Right lobe of liver (tissue), 6 donors: ENCODE measurements at places on chromosomes 16 and 17.
A peak's percentile ranks its signal among the peaks of the same experiment; 100 is the strongest.

- DNase-seq: no peak
Measured at GRCh38 chr17:76405967-76406647, 21.7 kb downstream of the SPHK1 start.

GRCh38 chr17:17508019-17508535 is 11.9 kb upstream of the RASD1 start:
- DNase-seq: peak; percentile 16

DNA sequence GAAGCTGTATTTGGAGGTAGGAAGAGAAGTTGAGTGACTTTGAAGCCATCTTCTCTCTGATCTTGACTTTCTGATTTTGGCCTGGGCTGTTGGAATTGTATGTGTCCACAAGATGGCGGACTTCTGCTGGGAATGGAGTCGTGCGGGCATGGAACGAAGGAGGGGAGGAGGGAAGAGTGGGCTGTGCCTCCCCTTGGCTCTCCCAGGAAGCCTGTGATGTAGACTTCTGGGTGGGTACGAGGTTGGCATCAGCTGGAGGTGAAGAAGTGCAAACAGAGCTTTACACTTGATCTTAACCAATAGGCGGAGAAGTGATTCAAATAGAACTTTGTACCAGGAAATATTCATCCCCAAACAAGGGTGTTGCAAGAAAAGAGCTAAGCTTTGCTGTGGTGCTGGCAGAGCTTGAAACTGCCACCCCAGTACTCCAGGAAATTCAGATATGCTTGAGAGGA is 7.4 kb upstream of the TMEM220 start:
- peak; percentile 90 for DNase-seq

DNA sequence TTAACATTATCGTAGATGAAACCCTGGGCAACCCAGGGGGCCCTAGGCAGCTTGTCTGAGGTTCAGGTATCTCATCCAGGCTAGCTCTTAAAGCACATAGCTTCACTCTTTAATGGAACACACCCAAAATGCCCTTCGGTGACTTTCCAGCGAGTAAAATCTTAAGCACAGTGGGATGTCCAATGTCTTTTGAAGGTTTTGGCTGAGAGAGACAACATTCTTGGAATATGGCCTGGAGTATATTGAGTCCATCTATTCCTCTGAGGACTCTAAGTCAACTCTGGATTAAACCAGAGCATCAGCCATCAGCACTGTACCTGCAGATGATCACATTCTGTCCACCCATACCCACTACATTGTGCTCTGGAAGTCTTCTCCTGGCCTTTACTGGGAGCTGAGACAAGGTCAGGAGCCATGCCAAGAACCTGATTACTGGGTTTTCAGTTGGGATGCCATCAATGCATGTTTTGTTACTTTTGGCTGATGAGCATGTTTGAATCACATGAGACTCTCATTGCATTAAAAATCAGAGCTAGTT is 63.4 kb upstream of the CDH11 start:
- no peak for DNase-seq

DNA sequence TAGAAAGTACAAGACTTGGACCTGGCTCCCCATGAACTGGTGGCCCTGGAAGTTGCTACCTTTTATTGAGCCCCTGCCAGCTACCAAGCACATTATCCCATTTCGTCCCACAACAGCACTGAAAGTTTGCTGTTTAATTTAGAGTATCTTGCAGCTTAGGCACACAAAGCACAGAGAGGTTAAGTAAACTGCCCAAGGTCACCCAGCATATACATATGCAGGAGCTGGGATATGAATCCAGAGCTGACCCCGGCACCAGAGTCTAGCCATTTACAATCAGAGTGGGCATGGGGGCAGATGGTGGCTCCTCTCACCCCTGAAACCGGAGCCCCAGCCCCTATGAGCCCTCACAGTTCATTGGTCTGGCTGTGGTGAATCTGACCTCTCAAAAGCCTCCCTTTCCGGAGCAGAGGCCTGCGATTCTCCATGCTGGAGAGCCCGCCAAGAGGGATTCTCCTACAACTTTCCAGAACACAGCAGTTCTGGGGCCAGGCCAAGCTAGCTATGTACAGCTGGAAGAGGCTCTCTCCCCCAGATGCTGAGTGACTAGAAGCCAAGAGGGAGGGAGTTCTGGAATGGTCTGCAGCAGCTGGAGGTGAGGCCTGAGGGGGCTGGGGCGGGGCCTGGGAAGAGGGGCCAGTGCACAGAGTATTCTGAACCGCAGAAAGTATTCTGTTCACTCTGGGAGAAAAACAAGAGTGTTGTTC is 58.3 kb downstream of the SREBF1 start:
- DNase-seq: no peak

DNA sequence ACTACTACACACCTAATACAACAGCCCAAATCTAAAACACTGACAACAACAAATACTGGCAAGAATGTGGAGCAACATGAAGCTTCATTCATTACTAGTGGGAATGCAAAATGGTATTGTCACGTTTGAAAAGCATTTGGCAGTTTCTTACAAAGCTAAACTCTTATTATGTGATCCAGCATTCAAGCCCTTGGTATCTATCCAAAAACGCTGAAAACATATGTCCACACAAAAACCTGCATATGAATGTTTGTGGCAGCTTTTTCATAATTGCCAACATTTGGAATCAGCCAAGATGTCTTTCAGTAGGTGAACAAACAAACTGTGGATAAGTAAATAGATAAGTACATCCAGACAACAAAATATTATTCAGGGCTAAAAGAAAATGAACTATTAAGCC is 501.1 kb upstream of the KIF2B start:
- no peak for DNase-seq

- DNase-seq: no peak
Measured at GRCh38 chr17:77607606-77608005, 350.9 kb upstream of the TNRC6C start.

- peak; percentile 81 for DNase-seq
Measured at GRCh38 chr16:21277927-21278706, at the start of gene CRYM. TSS of gene CRYM (minus strand) at chr16:21278290. CDS start at chr16:21278251, 39 bp downstream.

DNA sequence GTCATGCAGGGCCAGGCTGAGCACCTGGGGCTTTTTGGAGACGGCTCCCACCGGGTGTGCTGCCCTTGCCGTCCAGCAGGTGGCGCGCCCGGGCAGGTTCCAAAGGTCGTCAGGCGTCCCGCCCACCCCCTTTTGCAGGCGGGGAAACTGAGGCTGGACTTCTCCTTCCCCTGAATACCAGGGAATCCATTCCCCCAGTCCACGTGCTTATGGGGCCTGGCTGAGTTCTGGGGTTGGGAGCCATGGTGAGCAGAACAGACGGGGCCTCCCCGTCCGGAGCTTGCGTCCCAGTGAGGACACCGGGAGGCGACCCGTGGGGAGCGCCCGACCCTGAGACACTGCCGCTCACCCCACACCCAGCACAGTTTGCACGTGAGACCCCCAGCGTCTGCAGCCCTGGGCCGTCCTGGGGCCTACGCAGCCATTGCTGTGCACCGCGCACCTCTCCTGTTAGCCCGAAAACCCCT is 51.8 kb upstream of the JPH3 start:
- peak; percentile 72 for DNase-seq

DNA sequence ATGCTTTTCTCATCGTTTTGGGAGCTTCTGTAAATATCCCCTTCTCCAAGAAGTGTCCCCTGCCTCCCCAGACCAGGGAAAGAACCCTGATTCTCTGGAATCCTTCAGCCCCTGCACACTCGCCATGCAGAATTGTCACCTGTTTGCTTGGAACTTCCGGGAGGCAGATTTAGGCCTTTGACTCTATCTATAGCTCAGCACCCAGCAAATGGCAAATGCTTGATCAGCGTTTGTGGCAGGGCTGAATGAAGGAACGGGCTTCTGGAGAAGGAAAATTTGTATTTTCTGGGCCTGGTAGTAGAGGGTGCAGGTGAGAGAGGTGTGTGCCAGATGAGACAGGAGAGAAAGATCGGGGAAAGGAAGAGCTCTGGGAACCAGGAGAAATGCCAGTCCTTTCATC is 18.3 kb upstream of the CACNG4 start:
- DNase-seq: no peak

GRCh38 chr16:89458967-89459366 is 31.4 kb downstream of the ANKRD11 start:
- DNase-seq: no peak

GRCh38 chr16:80559369-80559768 is 18.6 kb downstream of the DYNLRB2 start:
- no peak for DNase-seq

DNA sequence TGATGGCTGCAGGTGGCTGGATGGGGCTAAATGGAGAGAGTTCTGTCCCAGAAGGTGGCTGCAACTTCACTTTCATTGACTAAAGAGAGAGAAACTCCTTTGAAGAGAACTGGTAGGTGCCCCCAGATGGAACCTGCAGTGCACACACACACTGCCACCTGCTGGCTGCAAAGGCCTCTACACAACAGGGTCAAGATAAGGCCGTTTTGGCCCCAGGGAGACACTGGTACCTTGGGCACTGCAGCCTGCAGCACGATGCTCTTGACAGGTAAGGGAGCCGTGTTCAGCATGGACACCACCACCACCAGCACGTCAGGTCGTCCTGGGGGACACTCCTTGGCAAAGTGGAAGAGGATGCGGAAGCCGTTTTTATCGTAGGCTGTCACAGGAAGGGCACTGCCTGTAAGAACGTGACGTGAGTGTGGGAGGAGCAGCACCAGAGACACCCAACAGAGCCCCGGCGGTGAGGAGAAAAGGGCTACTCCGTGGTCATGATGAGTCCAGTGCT is 22.7 kb downstream of the GGA3 start:
- peak; percentile 54 for DNase-seq

- no peak for DNase-seq
Measured at GRCh38 chr16:4412854-4413253, 3.5 kb downstream of the CORO7 start.

DNA sequence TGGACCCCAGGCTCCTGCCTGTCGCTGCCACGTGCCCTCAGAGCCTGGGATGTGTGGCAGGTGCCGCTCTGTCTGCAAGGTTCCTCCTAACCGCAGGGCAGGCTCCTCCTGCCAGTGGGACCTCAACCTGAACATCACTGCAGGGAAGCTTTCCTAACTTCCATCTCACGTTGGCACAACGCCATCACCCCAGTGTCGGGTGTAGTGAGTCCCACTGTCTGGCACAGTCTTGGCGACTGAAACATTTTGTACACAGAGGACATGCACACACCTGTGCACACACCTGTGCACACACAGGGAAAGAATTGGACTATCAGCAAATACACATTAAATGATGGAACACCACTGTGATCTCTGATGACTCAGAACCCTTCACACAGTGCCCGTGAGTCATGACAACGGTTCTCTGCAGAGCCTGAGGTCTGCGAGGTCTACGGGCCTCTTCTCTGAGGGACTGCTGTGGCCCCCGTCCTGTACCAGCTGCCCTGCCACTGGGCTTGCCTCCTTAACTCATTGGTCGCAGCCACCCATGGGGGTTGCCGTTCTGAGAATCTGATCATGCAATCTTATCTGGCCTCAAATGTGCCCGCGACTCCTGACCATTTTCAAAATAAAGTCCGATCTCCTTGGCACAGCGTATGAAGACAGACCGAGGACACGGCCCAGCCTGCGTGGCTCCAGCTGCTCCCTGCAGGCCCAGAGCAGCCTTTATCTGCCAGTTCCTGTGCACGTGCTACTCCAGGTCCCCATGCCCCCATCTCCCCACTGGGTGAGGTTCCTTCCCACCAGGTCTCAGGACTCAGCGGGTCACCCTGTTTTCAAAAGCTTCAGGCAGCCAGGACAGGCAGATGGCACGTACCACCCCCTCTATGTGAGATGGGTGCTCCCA is 7.6 kb downstream of the CCDC57 start:
- no peak for DNase-seq

DNA sequence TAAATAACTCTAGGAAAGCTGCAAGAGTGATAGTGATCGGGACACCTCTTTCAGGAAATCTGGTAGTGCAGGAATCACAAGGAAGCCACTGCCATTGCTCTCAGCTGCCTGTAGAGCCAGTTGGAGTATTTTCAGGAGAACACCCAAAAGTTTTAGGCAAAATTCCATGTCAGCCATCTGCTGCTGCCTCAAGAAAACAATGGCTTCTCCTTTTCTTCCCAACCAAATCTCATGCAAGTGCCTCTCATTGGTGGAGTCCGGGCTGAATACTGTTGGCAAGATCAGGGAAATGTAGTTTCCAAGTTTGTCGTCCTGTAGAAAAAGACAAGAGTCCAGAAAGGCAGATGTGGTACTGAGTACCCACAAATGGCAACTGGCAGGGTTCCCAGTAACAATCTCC is 54.9 kb upstream of the TANC2 start:
- DNase-seq: no peak

DNA sequence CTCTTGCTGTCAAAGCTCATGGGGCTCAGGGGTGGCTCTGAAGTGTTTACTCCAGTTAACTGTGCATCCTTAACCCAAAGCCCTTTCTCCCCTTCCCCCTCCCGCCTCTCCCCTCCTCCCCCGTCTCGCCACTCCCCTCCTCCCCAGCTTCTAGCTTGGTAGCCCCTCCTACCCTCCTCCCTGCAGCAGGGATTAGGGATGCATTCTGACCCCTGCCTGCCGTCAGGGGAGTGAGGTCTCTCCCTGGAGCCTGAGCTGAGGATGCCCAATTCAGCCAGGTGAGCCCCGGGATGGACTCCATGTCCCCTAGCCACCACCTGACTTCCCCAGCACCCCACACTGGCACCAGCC is 1.6 kb downstream of the HS3ST6 start:
- DNase-seq: no peak

DNA sequence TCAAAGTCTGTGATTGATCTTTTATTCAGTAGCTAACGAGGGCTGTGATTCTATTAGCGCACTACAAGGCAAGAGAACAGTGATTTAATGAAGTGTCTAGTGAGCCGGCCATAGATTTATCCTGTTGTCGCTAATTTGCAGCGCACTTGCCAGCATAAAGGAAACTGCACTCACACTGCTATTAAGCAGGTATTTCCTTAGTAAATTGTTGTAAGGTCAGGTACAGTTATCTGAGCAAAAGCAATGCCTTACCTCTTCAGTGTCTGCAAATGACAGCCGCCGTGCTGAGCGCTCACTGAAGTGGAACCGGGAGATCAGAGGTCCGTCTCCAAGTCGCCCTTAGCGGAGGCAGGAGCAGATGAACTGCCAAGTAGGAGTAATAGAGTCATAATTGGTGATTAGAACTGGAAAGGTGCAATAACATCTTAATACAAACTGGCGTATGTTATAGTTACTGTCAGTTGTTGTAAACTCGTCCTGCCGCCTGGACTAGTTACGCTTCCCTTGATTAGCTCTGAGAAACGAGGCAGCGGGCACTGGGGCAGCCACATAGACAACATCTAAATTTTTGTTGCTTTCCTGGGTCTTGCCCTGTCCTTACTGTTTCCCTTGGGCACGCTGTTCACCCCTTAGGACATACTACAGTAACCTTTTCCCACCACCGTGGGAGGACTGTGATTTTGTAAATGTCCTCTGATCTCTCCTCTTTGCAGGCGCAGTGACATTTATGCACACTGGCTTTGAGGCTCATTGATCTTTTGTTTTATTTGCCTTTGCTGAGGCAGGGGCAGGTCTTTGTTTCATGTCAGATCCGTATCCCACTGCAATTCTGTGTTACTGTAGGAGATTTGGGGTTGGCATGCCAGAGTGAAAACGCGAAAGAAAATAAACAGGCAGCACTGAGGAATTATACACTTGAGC is 363.1 kb downstream of the WWOX start:
- no peak for DNase-seq
